OCI-M1 (cell line): ENCODE measurements at places on chromosomes 3 and 15.

DNA sequence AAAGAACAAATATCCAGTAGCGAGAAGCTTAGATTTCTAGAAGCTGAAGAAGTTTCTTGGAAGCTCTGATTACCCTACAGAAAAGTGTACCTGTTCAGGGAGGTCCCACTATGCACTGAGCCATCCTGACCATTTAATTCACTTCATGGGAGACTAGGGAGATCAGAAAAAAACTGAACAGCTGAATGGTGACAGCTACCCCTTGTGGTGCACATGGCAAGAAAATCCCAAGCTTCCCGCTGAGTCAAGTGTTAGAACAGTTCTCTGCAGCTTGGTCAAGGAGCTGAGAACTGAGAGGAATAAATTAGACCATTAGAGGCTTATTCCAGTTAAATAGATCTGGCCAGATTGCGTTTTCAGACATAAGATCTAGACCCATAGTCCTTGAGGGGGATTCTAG lies 197.2 kb upstream of the VEPH1 start:
- DNase-seq: peak; percentile 21

GRCh38 chr3:23834082-23834870 lies 28.5 kb downstream of the UBE2E1 start:
- DNase-seq: peak; percentile 47

- no peak for DNase-seq
These were observed 135.2 kb upstream of the HES1 start for GRCh38 chr3:194000712-194001111.

GRCh38 chr15:48090666-48091065 lies 30.1 kb upstream of the SLC24A5 start:
- no peak for DNase-seq

GRCh38 chr3:100245927-100246326 lies 14.9 kb upstream of the TBC1D23 start:
- DNase-seq: no peak

- DNase-seq: no peak
These were observed 449.5 kb upstream of the WNT5A start for GRCh38 chr3:55936549-55937052.
